ENCODE measurements at places on chromosomes 7 and 10.

- no peak for DNase-seq
These were observed 798.3 kb downstream of the NXPH1 start for GRCh38 chr7:9231630-9232121.

- no peak for DNase-seq
These were observed 27.7 kb downstream of the PSAP start for GRCh38 chr10:71823356-71823755.

DNA sequence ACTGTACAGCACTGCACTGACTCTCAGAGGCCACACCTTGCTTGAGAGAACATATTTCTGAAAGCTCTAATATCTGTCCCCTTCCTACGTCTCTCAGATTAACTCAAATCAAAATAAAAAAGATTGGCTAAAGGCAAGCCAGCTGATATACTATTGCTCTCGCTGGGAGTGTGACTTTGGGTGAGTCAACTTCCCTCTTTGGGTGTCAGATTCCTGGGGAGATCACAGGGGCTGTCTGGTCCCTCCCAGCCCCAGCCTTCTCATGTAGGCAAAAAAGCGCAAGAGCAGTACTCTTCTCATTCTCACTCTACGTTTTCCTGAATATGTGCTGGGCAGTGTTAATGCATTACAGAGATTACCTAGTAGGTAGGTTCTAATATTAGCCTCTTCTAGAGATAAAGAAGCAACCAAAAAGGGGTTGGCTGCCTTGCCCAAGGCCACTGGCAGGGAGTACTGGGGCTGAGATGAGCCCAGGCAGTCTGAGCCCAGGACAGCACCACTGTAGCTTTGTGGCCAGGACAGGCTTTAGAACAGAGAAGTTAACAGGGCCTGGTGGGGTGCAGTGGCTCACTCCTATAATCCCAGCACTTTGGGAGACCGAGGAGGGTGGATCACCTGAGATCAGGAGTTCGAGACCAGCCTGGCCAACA lies 9.1 kb upstream of the DENND2A start:
- no peak for DNase-seq

DNA sequence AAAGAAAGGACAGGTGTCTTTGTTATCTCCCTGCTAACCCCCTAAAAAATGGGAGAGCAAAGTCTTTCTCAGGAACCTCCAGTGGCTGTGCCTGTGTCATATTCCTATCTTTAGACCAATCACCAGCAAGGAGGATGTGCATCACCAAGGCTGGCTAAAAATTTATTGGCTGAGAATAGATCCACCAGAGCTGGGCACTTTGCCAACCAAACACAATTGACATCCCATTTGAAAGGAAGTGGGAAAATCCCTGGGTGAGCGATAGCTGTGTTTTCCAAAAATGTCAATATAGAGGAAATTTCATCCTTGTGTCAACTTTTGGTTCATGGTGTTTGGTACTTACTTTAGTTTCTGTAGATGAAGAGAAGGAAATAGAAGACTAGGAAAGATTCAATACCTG lies 13.1 kb upstream of the GPR141 start:
- DNase-seq, result no peak

DNA sequence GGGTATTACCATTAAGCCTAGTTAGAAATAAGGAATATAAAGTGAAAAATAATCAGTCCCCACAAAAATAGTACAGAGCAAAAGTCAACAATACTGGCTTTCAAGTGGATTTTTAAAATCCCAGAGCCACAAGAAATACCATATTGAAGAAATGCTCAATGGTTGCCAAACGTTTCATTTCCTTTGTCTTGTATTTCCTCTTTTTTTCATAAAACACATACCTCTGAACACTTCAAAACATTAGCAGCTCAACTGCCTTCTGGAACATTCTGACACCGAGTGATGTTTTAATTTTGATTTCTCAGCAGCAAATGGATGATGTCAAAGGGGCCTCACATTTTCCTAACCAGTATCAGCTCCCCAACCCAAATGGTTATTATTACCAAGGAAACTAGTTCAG lies 10.5 kb downstream of the NOD1 start:
- DNase-seq, result no peak

DNA sequence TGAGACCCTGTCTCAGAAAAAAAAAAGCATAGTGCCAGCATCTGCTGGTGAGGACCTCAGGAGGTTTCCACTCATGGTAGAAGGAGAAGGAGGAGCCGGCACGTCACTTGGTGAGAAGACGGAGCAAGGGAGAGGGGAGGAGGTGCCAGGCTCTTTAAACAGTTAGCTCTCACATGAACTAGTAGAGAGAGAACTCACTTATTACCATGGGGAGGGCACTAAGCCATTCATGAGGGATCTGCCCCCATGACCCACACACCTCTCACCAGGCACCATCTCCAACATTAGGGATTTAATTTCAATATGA lies 62.9 kb upstream of the VKORC1L1 start:
- DNase-seq, result no peak

GRCh38 chr10:119768455-119769094 lies 42.7 kb downstream of the INPP5F start:
- no peak for DNase-seq

All from non-pigmented ciliary epithelial cell (primary cell).